ENCODE measurements at places on chromosomes 16 and 17.

GRCh38 chr16:85908444-85908843 lies 9.5 kb downstream of the IRF8 start:
- no peak for DNase-seq

GRCh38 chr16:4700997-4701743 lies 7.8 kb downstream of the NUDT16L1 start:
- no peak for DNase-seq

DNA sequence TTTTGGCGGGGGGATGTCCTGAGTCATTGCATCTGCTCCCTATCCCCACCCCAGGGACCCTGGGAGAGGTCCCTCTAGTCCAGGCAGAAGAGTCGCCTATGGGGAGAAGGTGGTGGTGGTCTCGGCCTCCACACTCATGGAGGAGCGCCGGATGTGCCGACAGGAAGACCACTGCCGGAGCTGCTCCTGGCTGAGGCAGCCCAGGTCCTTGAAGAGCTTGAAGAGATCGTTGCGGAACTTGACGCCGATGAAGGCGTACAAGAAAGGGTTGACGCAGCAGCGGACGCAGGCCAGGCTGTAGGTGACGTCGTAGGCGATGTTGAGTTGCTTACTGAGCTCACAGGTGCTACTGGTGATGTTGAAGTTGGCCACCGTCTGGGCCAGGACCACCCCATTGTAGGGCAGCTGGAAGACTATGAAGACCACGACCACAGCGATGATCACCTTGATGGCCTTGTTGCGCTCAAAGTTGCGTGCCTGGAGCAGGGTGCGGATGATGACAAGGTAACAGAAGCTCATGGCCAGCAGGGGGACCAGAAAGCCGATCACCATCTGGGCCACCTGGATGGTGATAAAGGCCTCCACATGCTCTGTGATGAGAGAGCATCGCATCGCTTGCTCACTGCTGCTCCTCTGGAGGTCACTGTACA lies 10.5 kb downstream of the CCR7 start:
- DNase-seq, result no peak

GRCh38 chr16:56641166-56641565 lies 2.7 kb downstream of the MT1A start:
- DNase-seq, result no peak

All from effector CD8-positive, alpha-beta T cell (primary cell).